ENCODE measurements at places on chromosomes 5 and 9.

DNA sequence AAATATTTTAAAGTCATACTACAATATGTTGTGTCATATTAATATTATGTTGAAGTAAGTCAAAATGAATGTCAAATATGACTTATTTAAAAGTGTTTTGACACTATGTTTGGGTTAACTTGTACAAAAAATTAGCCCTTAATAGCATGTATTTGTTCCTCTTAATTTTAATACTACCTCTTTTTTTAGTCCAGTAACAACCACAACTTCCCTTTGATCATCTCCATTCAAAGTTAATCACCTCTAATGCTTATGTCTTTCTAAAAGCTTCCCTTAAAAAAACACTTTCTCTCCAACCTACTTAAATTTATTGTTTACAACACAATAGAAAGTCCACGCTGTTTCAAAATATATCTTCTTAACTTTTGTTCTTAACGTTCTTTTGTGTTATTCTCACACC is 9.6 kb downstream of the SLCO4C1 start:
- DNase-seq: no peak

- DNase-seq: no peak
Observed at GRCh38 chr5:151917904-151918303, 6.7 kb downstream of the GLRA1 start.

DNA sequence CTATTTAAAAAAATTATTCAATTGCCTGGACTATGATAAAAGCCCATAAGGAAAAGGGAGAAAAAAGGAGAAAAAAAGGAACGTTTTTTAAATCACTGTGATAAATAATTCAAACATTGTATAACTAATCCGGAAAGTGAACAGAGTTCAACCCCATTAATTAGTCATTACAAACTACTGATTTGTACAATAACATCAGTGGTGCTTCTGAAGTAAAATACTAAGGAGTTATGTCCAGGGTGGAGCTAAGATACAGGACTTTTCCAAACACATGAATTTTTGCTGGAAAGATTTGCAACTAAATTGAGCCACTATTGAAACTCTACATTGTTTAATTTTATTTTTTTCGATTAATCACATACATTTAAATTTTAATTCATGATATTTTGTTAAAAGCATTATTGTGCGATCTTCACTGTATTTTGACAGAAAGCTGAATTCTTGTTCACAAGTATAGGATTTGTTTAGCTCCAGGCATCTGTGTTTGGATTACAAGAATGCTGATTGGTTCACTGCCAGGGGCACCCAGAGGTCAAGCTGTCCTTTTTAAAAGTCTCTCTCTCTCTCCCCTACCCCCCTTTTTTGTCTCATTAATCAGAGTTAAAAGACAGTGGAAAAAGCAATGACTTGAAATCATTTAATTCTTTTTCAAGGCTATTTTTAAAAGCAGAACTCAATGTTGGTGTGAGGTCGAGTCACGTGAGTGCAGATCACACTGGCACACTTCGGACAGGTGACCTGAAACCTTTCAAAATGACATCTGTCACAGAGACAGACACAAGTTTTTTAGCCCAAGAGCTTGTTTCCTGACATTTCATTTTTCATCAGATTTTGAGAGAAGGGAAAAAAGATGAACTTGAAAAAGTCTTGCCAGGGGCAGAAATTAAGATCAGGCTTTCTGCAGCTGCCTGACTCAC is 387.3 kb downstream of the NR2F1-AS1 start:
- no peak for DNase-seq

DNA sequence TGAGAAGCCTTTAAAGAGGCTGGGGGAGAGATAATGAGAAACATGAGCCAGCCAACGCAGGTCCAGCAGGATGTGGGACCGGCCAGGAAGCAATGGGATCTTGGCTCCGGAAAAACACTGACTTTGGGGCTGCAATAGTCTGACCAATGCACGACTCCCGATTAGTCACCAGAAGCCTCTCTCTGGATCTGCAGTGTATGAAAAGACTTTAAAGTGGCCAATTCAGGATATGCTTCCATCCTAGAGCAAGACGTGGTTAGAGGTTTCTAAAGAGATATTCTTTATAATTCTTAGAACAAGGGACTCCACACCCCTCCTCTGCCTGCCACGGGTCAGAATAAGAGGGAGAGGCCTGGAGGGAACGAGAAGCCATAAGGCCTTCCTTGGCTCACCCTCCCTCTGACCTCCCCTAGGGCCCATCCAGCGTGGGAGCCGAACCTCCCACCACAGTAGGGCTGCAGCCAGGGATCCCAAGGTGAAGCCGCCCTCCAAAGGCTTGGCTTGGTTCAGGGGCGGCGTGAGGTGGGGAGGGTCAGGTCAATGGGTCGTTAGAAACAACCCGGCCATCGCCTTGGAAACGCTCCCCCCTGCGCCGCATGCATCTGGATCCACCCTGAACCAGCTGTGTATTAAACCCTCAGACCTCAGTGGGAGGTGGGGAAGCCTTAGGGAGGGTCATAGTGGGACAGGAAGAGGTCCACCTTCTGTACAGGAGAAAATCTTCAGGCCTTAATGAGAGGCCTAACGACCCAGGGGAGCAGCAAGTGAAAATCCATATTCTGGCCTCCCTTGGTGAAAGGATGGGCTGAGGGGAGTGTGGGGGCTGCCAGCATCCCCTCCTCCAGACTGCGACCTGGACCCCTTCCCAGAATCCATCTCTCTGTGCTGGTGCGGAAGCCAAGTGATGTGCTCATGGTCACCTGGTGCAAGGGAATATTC is 11.1 kb downstream of the FGF1 start:
- DNase-seq: no peak

DNA sequence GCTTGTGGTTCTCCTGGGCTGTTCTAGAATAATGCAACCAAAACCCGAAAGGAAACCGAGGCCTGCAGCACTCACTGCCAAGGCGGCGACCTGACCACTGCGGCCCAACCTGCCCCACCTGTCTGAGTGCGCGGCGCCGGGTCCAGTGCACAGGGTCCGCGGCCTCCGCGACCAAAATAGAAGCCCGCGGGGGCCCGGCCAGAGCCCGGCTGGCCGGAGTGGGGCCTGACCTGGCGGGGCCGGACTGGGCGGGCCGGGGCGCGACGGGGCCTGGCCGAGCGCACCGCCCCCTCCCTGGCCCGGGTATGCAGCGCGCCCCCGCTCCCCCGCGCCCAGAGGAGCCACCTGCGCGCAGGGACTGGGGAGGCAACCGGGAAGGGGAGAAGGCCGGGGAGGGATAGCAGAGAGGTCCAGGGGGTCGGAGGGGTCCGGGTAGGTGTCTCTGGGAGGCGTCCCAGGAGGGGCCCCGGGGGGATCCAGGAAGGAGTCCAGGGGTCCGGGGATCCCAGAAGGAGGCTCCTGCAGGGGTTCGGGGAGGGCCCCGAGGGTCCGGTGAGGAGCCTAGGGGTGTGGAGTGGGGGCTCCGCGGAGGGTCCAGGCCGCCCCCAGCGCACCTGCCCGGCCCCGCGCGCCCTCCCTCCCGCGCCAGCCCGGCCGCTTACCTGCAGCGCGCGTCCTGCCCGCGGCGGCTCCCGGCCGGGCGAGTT is 503 bp downstream of the SEMA4D start:
- no peak for DNase-seq

DNA sequence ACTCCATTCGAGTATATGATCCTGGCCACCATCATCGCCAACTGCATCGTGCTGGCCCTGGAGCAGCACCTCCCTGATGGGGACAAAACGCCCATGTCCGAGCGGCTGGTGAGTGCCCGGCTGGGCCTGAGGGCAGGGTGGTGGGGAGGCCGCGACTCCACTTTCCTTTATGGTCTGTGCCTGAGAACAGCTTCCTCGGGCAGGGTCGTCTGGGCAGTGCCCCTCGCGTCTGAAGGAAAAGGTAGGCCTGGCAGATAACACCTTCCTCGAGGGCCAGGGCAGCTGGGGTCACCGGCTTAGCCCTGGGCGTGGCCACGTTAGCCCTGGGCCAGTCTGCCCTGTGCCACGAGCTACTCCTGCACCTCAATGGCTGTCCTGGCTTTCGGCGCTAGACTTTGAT is 1.5 kb downstream of the CACNA1B start:
- no peak for DNase-seq

GRCh38 chr5:174384509-174384947 is 339.0 kb downstream of the NSG2 start:
- DNase-seq: no peak

DNA sequence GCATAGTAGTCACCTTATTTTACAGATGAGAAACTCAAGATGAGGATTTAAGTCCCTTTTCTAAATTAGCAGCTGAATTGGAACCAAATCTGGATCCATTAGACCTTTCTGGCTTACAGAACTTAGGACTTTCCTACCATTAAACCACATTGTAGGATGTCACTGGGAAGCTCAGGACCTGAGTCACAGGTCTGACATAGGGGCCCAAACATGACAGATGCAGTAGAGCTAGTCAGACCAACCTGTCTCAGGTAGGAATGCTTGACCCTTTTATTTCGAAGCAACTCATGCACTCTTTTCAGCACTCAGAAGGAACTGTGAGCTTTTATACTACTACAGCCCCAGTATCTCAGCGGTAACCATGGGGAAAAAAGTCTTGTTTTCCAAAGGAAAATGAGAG is 2.6 kb downstream of the RAB24 start:
- DNase-seq: no peak

DNA sequence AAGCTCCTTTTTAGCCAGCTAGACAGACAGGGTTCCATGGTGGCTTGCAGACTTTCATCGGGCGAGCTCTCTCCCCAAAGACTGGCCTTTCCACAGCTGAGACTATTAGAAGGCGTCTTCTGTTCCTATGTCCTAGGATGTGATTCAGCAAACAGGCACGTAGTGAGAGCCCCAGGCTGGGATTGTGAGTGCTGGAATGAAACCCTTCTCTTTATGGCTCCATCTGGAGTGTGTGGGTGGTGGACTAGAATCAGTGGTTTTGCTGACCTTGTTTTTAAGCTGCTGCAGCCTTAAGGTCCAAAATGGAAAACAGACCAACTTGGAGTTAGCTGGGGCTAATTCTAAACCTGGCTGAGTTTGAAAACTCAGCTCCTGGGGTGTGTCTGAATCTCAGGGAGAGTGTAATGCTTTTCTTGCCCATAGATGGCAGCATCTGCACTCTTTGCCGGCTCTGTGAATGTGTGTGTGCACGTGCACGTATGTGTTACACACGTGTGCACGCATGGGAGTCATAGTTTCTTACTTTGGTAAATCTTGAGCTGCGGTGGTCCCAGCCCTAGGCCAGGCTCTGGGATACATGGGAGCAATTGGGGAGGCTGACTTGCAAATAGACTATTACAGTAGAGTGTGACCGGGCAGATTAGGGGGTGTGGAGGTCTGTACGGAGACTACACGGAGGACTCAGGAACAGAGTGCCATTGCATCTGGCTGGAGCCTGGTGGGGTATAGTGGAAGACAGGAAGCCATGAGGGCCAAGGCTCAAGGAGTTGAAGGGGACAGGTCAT is 10.7 kb downstream of the GSN start:
- DNase-seq: peak; percentile 46

DNA sequence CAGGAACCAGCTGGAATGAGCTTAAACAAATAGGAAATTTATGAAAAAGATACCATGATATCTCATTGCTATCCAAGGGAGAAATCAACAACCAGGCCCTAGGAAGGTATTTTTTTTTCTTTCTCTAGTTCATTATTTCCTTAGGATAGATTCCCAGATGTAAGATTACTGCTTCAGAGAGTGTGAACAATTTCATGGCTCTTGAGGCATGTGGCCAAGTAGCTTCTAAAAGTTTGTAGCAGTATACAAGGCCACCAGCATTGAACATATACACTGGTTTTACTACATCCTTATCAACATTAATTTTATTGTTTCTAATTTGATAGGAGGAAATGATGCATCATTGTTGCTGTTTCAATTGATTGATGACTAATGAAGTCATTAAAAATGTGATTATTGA is 201.2 kb downstream of the SREK1 start:
- no peak for DNase-seq

DNA sequence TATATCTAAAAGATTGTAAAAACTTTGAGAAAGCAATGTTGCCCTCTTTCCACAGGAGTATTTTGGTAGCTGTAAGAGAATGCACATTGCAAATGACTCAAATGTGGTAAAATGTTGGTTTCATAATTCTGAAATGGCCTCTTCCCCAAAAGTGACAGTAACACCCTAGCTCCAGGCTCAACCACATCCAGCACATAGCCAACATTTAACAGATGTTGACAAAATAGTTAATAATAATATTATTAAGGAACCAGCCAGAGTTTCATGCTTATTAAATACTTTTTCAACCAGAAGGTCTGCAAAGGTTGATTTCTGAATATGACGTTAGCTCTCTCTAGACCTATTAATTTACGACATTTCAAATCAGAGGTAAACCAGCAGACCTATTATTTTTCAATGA is 1.3 kb downstream of the ANXA1 start:
- DNase-seq: no peak
